ENCODE measurements at places on chromosomes 12 and 14.

- DNase-seq = no peak
Measured at GRCh38 chr14:40133463-40133862, 701.2 kb upstream of the FBXO33 start.

DNA sequence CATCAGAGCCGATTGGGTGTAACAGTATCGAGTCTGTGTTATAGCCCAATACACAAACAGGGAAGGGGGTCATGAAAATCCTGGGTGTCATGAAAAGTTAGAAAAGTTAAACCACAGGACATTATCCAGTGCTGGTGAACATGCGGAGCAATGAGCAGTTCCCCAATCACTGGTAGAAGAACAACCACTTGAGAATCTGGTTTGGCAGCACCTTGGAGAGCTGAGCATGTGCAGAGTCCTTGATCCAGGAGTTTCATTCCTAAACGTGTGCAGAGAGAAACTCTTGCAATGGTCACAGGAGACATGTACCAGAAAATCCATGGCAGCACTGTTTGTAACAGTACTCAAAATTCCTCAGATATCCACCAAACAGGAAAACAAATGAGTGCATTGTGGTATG is 23.0 kb upstream of the JDP2 start:
- DNase-seq = no peak

- no peak for DNase-seq
Measured at GRCh38 chr14:49092345-49092744, 493.8 kb downstream of the RPS29 start.

- DNase-seq = no peak
Measured at GRCh38 chr12:89475203-89475990, 49.2 kb downstream of the GALNT4 start.

DNA sequence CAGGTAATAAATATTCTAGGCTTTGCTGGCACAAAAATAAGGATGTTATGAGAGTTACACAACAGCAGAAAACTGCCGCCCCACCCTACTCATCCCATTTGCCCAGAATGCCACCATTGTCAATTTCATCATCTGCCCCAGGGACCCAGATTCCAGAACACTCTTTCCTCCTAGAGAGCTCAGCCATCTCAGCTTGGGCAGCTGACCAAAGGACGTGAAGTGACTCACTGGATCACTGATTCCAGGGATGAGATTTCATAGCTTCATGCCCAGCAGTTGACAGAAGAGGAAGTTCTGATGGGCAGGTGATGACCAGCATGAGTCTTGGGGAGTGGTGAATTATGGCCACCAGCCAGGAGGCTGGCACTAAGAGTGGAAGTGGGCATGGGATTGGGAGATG is 450.3 kb downstream of the RMST start:
- no peak for DNase-seq

DNA sequence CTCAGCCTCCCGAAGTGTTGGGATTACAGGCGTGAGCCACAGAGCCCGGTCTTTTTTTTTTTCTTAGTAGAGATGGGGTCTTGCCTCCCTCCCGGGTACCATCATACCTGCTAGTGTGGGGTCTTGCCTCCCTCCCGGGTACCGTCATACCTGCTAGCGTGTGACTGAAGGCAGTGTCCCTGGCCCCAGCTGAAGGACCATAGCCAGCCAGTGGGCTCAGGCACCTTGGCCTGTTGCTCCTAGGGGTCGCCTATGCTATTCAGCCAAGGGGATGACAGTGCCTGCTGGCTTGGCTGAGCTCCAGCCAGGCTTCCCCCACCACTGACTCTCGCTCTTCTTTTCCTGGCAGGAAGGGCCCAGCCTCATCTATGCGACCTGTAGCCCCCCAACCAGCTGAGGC is 10.5 kb upstream of the BLTP3B start:
- no peak for DNase-seq

GRCh38 chr14:67641902-67642749 is 22.4 kb downstream of the ARG2 start:
- DNase-seq = no peak

DNA sequence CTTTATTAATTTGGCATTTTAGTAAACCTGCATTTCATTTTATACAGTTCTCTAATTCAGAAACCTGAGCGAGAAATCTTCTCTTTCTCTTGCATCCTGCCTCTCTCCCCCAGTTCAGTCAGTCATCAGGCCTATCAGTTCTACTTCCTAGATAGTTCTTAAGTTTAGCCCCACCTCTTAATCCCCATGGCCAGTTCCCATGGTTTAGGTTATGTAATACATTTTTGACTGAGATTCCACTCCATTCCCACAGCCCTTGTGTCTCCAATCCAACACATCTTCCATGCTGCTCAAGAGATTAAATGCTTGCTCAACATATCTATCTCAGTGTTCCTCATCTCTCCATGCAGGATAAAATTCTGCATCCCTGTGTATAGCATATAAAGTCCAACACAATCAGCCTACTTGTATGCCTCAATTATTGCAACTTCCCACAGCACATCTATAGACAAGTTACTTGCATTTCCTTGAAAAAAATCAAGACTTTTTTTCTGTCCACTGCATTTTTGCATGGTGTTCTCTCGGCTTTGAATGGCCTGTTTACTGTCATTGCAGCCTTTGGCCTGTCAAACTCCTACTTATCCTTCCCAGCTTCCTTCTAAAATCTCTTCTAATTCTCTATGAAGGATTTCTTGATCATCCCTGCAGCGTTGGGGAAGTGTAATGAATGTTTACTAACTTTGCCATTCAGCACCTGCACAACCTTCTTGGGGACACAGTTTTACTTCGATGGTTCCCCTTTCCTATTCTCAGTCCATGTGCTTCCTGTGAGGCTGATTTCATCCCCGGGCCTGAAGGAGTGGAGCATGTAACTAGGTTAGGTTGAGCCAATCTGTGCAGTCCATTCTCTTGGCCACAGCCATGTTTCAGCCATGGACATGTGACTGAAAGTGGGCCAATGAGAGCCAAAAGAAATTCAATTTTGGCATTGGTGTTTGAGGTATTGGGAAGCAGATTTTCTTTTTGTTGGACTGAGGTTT is 80.8 kb downstream of the DACT1 start:
- no peak for DNase-seq

DNA sequence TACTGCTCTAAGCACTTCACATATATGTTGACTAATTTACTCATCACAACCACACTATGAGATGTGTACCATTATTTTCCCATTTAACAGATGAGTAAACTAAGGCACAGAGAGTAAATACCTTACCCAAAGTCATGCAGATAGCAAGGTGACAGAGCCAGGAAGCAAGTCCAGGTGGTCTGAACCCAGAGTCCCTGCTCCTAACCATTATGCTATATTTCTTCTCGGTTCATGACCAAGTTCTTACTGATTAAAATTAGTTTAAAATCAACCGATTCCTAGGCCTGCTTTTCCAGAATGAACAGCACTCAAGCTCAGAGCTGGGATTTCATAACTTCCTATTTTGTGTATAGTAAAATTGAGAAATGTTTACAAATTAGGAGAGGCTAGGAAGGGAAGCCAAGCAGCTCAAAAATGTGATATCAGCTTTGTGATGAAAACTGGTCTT is 85.5 kb upstream of the EGLN3 start:
- no peak for DNase-seq

- DNase-seq = no peak
Measured at GRCh38 chr12:108214486-108214885, 85.4 kb downstream of the WSCD2 start.

DNA sequence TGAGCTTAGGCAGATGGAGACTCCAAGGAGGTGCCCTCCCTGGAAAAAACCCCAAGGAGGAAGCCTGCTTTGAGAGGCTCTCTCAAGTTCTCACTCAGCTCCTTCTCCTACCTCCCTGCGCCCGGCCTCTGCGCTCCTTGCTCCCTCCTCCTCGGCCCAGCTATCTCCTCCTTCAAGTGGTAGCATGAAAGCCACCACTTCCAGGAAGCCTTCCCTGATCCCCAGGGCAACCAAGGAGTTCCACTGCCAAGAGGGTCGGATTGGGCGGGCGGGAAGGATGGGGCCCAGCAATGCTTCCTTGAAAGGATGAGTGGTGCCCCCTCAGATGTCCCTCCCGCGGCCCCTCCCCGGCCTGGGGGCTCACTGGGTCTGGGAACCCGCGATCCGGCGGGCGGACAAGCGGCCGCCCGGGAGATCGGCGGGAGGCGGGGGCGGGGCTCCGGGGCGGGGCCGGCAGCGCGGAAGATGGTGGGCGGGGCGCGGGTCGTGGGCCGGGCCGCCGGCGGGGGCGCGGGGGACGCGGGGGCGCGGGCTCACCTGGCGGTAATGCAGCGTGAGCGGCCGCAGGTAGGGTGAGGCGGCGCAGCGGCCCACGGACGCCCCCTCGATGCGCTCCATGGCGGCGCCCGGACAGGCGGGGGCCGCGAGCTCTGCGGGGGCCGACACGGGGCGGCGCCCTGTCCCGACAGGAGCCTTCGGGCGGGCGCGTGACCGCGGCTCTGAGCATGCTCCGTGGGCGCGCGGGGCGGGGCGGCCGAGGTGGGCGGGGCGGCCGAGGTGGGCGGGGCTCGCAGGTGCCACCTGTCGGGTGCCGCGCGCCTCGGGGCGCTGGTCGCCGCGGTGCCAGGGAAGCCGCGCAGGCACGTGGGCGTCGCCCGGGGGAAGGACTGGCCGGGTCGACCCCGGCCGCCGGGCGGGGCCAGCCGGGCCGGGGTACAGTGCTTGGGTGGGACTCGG is at the start of gene NUDT14:
Gene NUDT14 (minus strand): TSS at position 721 of the 957 bp plus-strand sequence. CDS start 103 bp downstream, at position 618.
- DNase-seq = peak; percentile 70

DNA sequence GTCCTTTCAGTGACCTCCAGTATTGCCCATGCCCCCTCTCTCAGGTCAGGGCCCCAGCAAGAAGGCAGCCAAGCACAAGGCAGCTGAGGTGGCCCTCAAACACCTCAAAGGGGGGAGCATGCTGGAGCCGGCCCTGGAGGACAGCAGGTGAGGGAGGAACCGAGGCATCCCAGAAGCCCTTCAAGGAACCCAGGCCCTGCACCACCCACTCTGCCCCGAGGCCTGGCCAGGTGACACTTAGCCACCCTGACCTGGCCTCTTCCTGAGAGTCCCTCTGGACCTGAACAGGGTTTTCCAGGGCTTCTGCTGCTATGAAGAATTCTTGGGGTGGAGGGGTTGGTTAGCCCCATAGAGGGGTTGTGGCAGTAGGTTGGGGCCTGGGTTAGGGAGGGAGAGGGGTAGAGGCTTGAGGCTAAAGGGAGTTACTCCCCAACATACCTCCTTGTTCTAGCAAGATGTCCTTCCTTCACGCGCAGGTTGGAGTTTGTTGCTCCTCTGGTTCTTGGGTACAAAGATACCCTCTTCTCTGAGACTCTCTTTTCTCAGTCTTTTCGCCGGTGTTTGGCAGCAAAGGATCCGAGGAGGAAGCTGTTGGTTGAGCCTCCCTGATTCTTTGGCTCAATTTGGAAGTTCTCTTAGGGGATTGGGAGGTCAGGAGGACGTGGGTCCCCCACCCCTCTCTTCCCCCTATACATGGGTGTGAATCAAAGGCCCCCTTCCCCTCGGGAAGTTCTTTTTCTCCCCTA is 2.1 kb downstream of the TARBP2 start:
- no peak for DNase-seq

DNA sequence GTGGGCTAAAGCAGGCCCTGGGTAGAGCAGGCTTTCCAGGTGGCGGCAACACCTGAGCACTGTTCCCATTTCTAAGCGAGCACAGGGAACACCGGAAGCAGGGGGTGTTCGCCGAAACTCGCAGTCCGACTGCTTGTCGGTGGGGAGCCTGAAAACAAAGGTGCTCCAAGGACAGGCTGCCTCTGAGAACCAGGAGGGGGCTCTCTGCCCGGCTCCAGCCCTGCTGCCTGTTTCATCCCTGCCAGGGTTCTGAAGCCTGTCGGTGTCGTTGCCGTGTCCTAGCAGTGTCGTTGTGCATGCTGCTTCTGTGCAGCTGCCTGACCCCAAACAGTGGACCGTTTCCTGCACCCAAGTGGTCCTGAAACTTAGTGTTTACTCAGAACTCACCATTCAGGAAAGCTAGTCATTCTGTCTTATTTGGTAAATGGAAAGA is 21.8 kb downstream of the CCNK start:
- DNase-seq = no peak

GRCh38 chr14:52262600-52262999 is 4.9 kb upstream of the PTGDR start:
- no peak for DNase-seq

DNA sequence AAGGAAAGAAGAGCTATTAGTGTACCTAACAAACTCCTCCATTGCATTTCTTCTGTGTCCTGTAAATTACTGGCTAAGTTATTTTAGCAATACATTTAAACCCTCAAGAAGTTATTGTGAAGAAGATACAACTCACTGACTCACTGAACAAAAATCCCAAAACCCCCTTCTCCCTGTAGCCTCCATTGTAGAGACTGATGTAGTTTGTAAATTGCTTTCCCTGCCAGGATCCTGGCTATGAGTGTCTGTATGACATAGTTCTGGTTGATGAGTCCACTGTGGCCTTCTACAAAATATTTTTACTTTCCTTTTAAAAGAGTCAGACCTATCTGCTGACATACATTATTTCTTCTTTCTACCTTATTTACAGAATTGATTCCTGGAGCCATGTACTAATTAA is 155.6 kb downstream of the SLC6A15 start:
- no peak for DNase-seq

GRCh38 chr12:1884651-1885050 is 33.8 kb downstream of the CACNA2D4 start:
- DNase-seq = no peak

DNA sequence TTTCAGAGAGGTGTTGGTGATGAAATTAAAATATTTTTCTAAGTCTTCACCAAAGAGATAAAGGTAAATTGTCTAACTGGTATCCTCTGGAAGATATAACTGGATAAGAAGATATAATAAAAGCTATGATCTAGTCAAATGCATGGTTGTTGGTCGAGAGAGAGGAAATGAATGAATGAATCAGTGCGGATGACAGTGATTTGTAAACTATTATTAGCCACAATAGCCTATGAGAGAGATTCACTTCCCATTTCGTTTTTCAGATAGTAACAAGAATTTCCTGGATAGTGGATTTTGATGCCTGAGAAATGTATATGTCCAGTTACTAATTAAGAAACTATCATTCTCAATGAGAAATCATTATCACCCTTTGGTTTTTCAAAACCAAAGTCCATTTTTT is 63.1 kb downstream of the HEATR5A start:
- DNase-seq = no peak

DNA sequence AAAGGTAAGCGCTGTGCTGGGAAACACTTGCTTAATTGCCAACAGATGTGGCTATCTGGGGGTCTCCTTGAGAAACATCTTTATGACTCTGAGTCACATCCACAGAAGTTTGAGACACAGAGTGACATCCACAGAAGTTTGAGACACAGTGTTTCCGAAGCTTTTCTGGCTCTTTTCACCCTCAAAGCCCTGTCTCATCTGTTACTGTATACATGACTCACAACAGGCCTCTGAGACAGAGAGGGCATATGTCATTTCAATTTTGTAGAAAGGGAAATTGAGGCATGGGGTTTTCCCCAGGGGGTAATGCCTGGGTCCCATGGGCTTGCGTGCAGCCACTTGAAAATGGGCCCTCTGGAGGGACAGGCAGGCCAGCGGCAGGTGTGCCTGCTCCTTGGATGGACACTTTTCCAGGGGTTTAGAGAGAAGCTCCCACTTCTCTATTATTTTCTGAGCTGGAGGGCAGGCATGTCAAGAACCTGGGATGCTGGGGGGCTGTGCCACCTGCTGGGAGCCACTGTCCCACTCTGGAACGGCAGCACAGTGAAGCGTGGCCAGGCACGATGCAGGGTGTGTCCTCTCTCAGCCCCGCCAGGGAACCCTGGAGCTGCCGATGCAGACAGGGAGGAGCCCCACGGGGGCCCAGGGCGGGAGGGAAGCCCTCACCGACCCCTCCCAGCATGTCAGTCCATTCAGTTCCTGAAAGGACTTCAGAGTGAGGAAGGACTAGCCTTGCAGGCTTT is 111.3 kb upstream of the FKBP4 start:
- no peak for DNase-seq

GRCh38 chr12:126506426-126507182 is 1441.4 kb downstream of the AACS start:
- DNase-seq = no peak
